Chondrocyte (in vitro differentiated cells): ENCODE measurements at places on chromosomes 2 and 18. TPM values are rescaled to one million over a fixed set of nuclear protein-coding genes. Genes with fewer than 3 reads are reported as not detected.

Gene CENPO
- 10.6 to 17.8 TPM (median 10.9 TPM) in 3 replicates for total RNA-seq

Gene IL1RL2
- 0.07 to 0.46 TPM in 2 of 3 replicates, not detected in the other for total RNA-seq

Gene TMEM169
- 1.3 to 2.0 TPM (median 1.5 TPM) in 3 replicates for total RNA-seq

Gene TANC1
- total RNA-seq = 28.7 to 38.2 TPM (median 29.5 TPM) in 3 replicates

- no peak overlapping the region for H3K4me3 ChIP-seq
- no peak overlapping the region for H3K27ac ChIP-seq
- DNase-seq = no peak
- peaks cover 3% of the 10 kb centered on the region for H3K27me3 ChIP-seq
- H3K36me3 ChIP-seq = peaks cover 1% of the 10 kb centered on the region
Observed at GRCh38 chr2:240286596-240286995, 146.1 kb upstream of the OTOS start.

GRCh38 chr2:51760441-51760840 is 728.5 kb upstream of the NRXN1 start:
- no peaks in the 10 kb centered on the region for H3K4me1 ChIP-seq
- H3K27me3 ChIP-seq = peaks cover 3% of the 10 kb centered on the region
- H3K36me3 ChIP-seq = no peaks in the 10 kb centered on the region
- H3K27ac ChIP-seq = no peak overlapping the region
- DNase-seq = no peak
- no peak overlapping the region for H3K4me3 ChIP-seq

DNA sequence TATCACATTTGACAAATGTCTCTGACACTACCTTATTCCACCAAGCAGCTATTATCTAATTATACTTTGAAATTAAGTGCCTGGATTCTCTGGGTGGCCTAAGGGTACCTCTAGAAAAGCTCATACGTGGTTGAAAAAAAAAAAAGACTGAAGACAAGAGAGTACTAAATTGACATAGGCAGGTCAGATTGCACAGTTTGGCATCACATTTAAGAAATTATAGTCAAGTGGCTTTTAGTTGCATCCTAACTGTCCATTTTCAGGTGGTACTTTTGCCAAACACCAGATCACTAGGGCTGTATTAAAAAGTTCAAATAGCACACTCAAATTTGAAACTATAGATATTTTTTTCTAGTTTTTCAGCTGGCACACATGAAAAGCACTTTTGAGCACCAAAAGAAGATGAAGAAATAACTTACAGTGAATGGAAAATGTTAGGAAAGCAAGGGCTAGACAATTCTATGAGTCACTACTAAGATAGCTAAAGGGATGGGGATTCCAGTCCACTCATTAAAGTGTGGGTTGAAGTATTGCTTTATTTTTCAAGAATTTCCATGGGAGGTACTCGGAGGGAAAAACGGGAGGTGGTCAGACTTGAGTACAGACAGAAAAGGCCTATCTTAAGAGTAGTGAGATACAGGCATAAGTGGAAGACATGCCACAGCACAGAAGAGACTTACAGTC is 106.5 kb upstream of the COL5A2 start:
- H3K4me3 ChIP-seq = peak overlapping the region; percentile 11
- H3K4me1 ChIP-seq = peaks cover 65% of the 10 kb centered on the region
- peak overlapping the region; percentile 97 for H3K27ac ChIP-seq
- no peak for DNase-seq
- H3K36me3 ChIP-seq = peaks cover 1% of the 10 kb centered on the region

Gene ZNF532
- total RNA-seq = 123 to 163 TPM (median 162 TPM) in 3 replicates

DNA sequence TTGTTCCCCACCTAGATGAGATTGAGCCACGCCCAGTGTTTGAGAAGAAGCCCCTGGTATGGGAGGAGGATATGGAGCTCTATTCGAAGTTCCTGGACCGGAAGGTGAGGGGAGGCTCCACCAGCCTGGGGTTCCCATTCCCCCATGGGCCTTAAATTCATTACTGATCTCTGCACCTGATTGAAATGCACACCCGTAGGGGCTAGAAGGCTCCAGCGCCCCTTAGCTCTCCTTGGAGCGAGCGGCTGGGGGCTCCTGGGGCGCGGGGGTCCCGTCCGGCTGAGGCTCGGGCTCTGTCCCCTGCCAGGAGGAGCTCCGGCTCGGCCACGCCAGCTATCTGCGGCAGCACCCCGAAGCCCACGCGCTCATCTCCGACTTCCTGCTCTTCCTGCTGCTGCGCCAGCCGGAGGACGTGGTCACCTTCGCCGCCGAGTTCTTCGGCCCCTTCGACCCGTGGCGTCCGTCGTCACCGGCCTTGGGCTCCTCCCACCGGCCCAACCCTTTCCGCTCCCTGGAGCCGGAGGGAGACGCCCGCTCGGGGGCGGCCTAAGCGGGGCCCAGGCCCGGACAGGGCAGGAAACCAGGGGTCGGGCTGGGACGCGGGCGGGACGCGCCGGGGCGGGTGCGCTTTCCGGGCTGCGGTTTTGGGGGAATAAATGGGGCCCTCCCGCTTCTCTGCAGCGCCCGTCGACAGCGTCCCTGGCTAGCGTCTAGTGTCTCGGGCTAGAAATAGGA is 10.9 kb downstream of the CATIP start:
- no peaks in the 10 kb centered on the region for H3K27me3 ChIP-seq
- H3K4me3 ChIP-seq = peak overlapping the region; percentile 65
- DNase-seq = no peak
- peaks cover 10% of the 10 kb centered on the region for H3K4me1 ChIP-seq
- H3K36me3 ChIP-seq = no peaks in the 10 kb centered on the region
- H3K27ac ChIP-seq = peak overlapping the region; percentile 51

DNA sequence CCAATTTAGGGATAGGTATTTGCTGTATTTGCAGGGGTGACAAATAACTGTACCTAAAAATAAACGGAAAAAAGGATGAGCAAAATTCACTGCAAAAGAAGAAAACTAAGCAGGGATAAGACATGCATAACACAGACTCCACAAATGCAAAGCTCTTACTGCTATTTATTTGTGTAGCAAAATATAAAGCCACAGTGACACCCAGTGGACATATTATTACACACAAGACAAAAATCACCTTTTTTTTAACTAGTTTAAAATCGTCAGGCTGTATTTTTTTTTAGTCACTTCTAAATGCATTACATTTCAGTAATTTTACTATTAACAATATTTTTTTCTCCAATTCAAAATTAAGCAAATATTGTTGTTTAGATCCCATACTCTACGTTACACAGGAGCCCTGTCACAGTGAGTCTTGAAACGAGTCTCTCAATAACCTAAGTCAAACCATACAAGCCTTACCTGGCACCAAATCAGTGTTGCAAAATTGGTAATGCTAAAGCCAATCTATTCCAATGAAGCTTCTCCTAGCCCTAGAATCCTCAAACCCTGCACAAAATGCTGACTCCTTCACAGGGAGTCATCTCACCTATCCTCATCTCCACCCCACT is 23.7 kb downstream of the METTL4 start:
- no peak overlapping the region for H3K27ac ChIP-seq
- H3K36me3 ChIP-seq = peaks cover 4% of the 10 kb centered on the region
- H3K4me1 ChIP-seq = no peaks in the 10 kb centered on the region
- H3K4me3 ChIP-seq = no peak overlapping the region
- no peak for DNase-seq

GRCh38 chr2:102737431-102737830 is 24.4 kb upstream of the TMEM182 start:
- peaks cover 24% of the 10 kb centered on the region for H3K4me1 ChIP-seq
- no peaks in the 10 kb centered on the region for H3K36me3 ChIP-seq
- DNase-seq = no peak
- H3K4me3 ChIP-seq = peak overlapping the region; percentile 96

Gene SPEG
- 62.9 to 94.9 TPM (median 89.7 TPM) in 3 replicates for total RNA-seq

Gene GKN1
- total RNA-seq = 0.37 TPM in 1 of 3 replicates, not detected in the others

GRCh38 chr2:20942646-20943125 is 101.2 kb downstream of the APOB start:
- peaks cover 2% of the 10 kb centered on the region for H3K36me3 ChIP-seq
- peaks cover 16% of the 10 kb centered on the region for H3K27me3 ChIP-seq
- no peak for DNase-seq
- no peak overlapping the region for H3K4me3 ChIP-seq
- H3K27ac ChIP-seq = no peak overlapping the region
- no peaks in the 10 kb centered on the region for H3K4me1 ChIP-seq

GRCh38 chr2:7618031-7618430 is 700.8 kb downstream of the RNF144A start:
- H3K27me3 ChIP-seq = no peaks in the 10 kb centered on the region
- no peak overlapping the region for H3K27ac ChIP-seq
- no peaks in the 10 kb centered on the region for H3K4me1 ChIP-seq

Gene NOL4
- total RNA-seq = not detected in 3 replicates

GRCh38 chr2:200662727-200663126 is 76.9 kb downstream of the AOX1 start:
- peaks cover 5% of the 10 kb centered on the region for H3K4me1 ChIP-seq
- no peak overlapping the region for H3K27ac ChIP-seq
- no peaks in the 10 kb centered on the region for H3K27me3 ChIP-seq
- H3K4me3 ChIP-seq = no peak overlapping the region
- H3K36me3 ChIP-seq = no peaks in the 10 kb centered on the region

DNA sequence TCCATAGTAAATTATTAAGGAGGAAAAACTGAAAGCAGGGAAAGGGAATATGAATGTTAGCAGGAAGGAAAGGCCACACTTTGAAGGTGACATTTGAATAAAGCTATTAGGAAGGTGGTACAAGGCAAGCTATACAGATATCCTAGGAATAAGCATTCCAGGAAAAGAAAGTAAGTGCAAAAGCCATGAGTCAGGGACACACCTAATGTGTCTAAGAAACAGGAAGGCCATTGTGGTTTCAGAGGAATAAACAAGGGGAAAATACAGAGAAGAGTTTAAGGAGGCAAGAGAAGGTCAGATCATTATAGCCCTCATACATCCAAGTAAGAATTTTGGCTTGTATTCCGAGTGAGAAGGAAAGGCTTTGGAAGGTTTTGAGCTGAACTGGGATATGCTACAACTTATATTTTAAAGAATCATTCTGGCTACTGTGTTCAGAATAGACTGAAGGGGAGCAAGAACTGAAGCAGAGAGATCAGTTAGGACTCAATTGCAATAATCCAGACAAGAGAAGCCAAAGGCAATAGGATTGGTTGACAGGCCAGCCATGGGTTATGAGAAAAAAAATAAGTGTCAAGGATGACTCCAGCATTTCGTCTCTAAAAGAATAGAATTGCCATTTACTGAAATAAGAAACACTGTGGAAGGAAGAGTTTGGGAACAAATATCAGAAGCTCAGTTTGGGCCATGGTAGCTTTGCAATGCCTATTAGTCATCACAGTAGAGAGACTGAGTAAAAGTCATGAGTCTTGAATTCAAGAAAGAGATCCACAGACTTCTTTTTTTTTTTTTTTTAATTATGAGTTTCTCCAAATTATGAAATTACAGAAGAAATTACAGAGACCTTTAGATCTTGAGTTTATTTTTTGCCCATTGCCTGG is 11.3 kb downstream of the RAD51AP2 start:
- DNase-seq = no peak
- H3K36me3 ChIP-seq = no peaks in the 10 kb centered on the region
- H3K27ac ChIP-seq = no peak overlapping the region
- peaks cover 37% of the 10 kb centered on the region for H3K27me3 ChIP-seq

DNA sequence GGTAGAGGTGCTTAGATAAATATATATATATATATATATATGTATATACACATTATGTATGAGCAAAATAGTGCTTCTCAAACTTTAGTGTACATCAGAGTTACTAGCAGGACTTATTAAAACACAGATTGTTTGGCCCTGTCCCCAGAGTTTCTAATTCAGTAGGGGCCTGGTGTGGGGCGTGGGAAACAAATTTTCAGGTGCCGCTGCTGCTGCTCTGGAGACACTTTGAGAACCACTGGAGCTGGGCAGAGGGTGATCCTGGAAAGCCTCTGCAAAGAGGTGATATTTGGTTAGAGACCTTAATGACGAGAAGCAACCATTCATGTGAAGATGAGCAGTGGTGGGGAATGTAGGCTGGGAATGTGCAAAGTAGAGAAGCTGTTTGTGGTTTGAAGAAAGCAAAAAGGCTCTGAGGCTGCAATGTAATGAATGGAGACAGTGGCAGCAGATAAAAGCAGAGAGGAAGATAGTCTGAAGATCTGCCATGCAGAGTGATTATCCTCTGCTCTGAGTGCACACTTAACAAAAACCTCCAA is 142.9 kb downstream of the PLCL1 start:
- H3K27ac ChIP-seq = no peak overlapping the region
- no peaks in the 10 kb centered on the region for H3K4me1 ChIP-seq
- peaks cover 51% of the 10 kb centered on the region for H3K27me3 ChIP-seq
- DNase-seq = no peak

Gene AFF3
- 113 to 172 TPM (median 127 TPM) in 3 replicates for total RNA-seq

GRCh38 chr2:118847762-118848172 is 319 bp upstream of the EN1 start:
- no peak overlapping the region for H3K27ac ChIP-seq
- H3K27me3 ChIP-seq = peaks cover 81% of the 10 kb centered on the region
- H3K4me3 ChIP-seq = peak overlapping the region; percentile 41
- peaks cover 11% of the 10 kb centered on the region for H3K36me3 ChIP-seq
- peaks cover 21% of the 10 kb centered on the region for H3K4me1 ChIP-seq

- peaks cover 30% of the 10 kb centered on the region for H3K4me1 ChIP-seq
- no peaks in the 10 kb centered on the region for H3K27me3 ChIP-seq
- H3K27ac ChIP-seq = no peak overlapping the region
- H3K4me3 ChIP-seq = no peak overlapping the region
- H3K36me3 ChIP-seq = no peaks in the 10 kb centered on the region
- no peak for DNase-seq
Observed at GRCh38 chr2:224252631-224253030, 149.3 kb downstream of the FAM124B start.

- DNase-seq = no peak
- H3K4me1 ChIP-seq = no peaks in the 10 kb centered on the region
- no peak overlapping the region for H3K4me3 ChIP-seq
- no peaks in the 10 kb centered on the region for H3K36me3 ChIP-seq
- no peaks in the 10 kb centered on the region for H3K27me3 ChIP-seq
- H3K27ac ChIP-seq = no peak overlapping the region
Observed at GRCh38 chr2:102264952-102265351, 46.4 kb upstream of the IL1RL1 start.

- H3K4me1 ChIP-seq = peaks cover 45% of the 10 kb centered on the region
- DNase-seq = no peak
- H3K4me3 ChIP-seq = no peak overlapping the region
- no peaks in the 10 kb centered on the region for H3K36me3 ChIP-seq
- H3K27ac ChIP-seq = peak overlapping the region; percentile 78
- no peaks in the 10 kb centered on the region for H3K27me3 ChIP-seq
Observed at GRCh38 chr2:197256021-197256420, 54.6 kb downstream of the ANKRD44 start.

- H3K27ac ChIP-seq = no peak overlapping the region
- peaks cover 5% of the 10 kb centered on the region for H3K27me3 ChIP-seq
- no peak overlapping the region for H3K4me3 ChIP-seq
- peaks cover 6% of the 10 kb centered on the region for H3K4me1 ChIP-seq
- peak; percentile 26 for DNase-seq
Observed at GRCh38 chr2:26737221-26737620, 26.9 kb upstream of the SLC35F6 start.

DNA sequence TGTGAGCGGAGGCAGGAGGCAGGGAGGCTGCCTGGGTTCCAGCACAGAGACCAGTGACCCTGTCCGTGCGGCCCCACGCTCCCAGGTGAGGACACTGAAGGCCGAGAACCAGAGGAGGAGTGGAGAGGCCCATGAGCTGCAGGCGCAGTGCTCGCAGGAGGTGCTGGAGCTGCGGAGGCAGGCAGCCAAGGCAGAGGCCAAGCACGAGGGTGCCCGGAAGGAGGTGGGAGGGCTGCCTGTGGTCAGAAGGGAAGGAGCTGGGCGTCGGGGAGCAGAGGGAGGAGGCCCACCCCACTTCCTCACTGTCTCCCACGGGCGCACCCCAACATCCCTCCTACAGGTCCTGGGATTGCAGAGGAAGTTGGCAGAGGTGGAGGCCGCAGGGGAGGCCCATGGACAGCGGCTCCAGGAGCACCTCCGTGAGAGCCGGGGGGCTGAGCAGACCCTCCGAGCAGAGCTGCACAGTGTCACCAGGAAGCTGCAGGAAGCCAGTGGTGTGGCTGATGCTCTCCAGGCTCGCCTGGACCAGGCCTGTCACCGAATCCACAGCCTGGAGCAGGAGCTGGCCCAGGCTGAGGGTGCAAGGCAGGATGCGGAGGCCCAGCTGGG is 33.0 kb upstream of the SNED1 start:
- peaks cover 3% of the 10 kb centered on the region for H3K36me3 ChIP-seq
- H3K4me1 ChIP-seq = peaks cover 9% of the 10 kb centered on the region
- H3K4me3 ChIP-seq = no peak overlapping the region
- H3K27ac ChIP-seq = no peak overlapping the region
- peaks cover 6% of the 10 kb centered on the region for H3K27me3 ChIP-seq
